NCI-H1092 (cell line): ENCODE measurements at places on chromosomes 3 and 15.

- DNase-seq: no peak
Observed at GRCh38 chr3:18529631-18530030, 104.5 kb upstream of the SATB1 start.

DNA sequence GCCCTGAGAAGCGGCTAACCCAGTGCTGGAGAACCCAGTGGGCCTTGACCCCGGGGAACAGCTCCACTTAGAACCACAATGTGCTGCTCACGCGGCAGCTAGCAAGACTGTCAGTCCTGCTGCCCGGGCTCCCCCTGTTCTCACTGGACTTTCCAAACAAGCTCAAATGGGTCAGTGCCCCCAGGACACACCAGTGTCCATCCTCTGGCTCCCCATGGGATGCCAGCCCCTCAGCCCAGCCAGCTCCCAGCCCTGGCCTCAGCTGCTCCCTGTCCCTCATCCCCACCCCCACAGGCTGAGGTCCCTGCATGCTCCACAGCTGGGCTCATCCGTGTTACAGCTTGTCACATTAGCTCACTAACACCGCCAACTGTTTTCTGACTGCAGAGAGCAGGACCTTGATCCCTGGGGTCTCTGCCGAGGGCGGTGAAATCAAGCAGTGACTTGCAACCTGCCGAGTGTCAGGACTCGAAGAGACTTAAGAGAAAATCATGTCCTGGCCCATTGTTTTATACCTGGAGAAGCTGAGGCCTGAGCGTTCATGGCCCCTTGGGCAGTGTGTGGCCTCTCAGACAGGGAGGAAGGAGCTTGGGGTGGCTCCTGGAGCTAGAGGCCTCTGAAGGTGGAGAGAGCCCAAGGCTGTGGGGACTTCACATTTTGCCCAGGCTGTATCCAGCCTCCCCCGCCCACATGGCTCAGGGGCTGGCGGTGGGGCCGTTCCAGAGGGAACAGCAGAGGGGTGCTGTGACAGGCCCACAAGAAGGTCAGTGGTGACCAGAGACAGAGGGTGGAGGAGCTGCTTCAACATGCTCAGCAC is 157.5 kb downstream of the MEGF11 start:
- DNase-seq: no peak

DNA sequence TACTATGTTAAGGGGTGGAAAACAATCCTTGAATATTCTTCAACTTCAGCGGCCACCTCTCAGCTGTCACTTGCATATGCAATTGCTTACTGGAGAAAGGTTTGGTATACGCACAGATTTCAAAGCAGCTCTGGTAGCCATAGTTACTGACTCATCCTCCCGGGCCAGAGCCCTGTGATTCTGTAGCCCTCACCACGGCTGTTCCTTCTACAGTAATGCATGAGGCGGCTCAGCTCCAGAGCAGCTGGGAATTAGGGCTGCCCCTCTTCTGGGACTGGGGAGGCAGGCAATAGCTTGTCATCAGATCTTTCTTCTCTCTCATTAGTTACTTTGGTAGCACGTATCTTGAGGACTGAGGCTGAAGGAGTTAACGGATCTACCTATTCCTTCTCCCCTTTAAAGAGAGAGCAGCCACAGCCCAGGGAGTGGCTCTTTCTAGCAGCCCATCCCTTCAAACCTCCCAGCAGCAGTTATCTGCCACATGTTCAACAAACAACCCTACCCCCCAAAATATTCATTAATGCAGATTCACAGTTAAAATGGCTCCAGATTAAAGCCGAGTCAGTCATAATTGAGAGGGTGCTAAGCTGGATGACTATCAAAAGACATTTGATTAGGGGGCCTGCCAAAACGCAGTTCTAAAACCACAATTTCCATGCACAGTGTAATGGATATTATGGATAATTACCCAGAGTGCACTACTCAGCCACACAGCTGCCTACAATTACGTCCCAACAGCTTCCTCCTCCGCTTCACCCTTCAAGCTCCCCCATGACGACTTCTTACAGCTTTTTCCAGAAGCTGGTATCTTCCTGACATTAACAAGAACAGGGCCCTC is 54.7 kb downstream of the ETV5 start:
- no peak for DNase-seq

DNA sequence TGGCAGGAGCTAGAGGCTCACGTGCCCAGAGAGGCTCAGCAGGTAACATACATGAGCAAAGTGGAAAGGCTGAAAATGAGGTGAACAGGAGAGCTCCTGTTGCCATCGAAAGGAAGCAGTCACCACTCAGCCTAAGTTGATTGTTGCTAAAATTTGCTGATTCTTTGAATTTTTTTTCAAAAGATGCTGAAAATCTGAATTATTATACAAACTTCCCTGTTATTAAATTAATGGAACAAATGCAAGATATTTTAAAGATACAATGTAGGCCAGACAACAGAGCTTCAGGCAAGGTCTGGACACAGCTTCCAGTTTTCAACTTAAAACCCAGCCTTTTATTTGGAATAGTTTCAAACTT is 151.3 kb downstream of the GHSR start:
- no peak for DNase-seq

GRCh38 chr15:90794538-90794937 is 73.8 kb upstream of the FURIN start:
- no peak for DNase-seq

- DNase-seq: no peak
Observed at GRCh38 chr3:129040039-129040336, 20.6 kb upstream of the GP9 start.
